ENCODE measurements at places on chromosomes 3 and 15.

DNA sequence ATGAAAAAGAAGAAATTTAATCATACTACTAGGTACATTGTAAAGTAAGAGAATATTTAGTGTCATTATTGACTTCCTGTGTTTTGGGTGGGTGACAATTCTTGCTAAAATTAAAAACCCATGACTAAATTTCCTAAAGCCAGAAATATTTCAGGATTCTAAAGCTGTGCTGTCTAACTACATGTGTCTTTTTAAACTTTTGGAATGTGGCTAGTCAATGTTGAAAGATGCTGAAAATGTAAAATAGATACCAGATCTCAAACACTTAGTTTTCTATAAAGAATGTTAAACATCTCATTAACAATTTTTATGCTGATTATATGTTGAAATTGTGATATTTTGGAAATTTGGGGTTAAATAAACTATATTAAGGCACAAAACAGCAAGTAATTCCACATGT, 308.9 kb upstream of the TMCO5A start:
- no peak for DNase-seq

GRCh38 chr3:170606675-170607074, 20.8 kb upstream of the SLC7A14 start:
- no peak for DNase-seq

GRCh38 chr3:15099364-15100098, 583 bp upstream of the RBSN start:
- no peak for DNase-seq

- DNase-seq, result no peak
Measured at GRCh38 chr3:11580645-11581044, 63.1 kb downstream of the VGLL4 start.

GRCh38 chr15:87672309-87673288, 583.9 kb downstream of the NTRK3 start:
- no peak for DNase-seq

- peak; percentile 43 for DNase-seq
Measured at GRCh38 chr15:64067564-64068030, 21.3 kb upstream of the DAPK2 start.

DNA sequence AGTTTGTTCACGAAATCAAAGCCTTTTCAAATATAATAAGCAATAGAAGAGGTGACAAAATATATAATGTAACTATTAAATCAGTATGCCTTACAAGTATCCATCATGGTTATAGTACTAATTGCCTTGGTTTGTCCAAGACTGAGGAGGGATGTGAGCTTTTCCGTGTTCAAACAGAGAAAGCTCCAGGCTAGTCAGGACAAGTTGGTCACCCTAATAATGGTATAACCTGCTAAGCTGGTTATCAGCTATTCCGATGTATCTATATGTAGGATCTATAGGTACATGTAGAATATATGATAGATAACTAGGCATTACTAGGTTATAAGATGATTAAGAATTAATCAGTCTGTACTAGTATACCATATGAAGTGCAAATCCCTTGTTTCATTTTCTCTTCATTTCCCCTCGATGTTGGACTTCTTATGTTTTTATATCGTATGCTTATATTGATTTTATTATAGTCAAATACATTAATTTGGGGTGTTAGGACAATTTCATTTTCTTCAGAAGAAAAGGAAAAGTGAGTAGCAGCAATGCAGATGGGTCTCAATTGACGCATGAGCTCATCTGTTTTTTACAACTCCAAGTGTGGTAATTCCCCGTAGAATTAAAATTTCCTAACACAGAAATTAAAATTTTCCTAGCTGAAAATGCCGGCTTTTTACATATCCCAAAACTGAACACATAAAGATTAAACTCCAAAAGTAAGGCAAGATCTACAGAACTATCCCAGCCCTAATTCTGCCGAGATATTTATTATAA, 419.1 kb downstream of the TIGIT start:
- no peak for DNase-seq

GRCh38 chr15:83844742-83845141, 190.8 kb downstream of the ADAMTSL3 start:
- DNase-seq, result no peak

- no peak for DNase-seq
Measured at GRCh38 chr15:84671211-84671610, 13.2 kb upstream of the NMB start.

DNA sequence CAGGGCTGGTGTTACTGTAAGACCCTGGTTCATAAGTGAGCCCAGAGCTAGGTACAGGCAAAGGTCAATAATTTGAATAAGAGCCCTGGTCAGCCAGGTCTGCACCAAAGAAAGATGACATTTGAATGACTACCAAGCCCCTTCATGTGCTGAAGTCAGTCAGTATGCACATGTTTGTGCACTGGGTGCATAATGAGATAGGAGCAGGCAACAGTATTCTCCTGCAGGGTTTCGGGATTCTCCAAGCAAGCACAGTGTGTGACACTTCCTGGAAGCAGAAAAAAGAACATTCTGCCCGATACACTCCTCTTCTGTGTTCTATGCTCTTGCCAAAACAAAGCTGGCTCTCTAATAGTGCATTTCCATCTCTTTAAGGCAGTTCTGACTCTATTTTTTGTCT, 5.5 kb upstream of the IMPDH2 start:
- DNase-seq, result no peak

GRCh38 chr3:122012821-122013220, 9.2 kb downstream of the ILDR1 start:
- no peak for DNase-seq

DNA sequence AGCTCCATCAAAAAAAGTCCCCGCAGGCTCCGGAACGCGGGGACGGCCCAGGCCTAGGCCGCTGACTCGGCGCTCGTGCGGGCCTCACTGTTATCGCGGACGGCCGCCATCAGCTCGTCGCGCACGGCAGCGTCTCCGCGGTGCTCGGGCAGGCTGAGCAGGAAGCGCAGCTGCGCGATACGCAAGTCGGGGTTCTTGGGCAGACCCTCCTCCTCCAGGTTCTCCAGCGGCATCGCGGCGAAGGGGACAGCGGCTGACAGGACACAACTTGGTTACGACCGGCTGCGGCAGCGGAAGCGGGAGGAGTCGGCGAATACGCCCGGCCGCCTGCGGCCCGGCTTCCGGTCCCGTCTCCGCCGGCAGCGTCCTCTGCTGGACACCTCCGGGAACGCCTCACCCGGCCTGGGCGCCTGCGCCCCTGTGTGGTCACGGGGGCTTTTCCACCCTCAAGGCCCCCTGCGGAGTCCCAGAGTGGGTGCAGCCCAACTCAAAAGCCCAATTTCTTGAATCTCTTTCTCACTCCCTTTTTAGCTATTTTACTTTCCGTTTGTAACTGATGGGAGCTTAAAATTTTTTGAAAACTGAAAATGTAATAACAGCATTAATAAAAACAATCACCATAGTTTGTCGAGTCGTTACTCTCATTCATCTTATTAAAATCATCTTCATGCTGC, at the start of gene PSMD6:
Gene PSMD6, minus strand, starts transcription at position 308 of the 674 bp plus-strand sequence. Its CDS starts 75 bp downstream, at position 233.
- DNase-seq, result peak; percentile 84

DNA sequence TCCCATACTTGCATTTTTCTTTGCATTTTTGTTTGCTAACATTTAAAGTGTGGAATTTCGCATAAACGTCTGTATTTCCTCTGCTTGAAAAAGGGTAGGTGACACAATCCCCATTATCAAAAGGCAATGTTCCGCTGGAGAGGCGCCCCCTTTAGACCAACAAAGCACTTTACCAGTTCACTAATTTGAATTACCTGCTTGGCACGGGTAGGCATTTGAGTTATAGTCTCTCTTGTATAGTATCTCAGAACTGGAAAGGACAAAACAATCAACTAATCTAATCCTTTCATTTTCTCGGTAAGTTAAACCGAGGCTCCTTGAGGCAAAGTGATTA, 775 bp upstream of the CCDC39 start:
- DNase-seq, result no peak

- DNase-seq, result no peak
Measured at GRCh38 chr15:65371976-65372786, 5.6 kb downstream of the IGDCC3 start.

DNA sequence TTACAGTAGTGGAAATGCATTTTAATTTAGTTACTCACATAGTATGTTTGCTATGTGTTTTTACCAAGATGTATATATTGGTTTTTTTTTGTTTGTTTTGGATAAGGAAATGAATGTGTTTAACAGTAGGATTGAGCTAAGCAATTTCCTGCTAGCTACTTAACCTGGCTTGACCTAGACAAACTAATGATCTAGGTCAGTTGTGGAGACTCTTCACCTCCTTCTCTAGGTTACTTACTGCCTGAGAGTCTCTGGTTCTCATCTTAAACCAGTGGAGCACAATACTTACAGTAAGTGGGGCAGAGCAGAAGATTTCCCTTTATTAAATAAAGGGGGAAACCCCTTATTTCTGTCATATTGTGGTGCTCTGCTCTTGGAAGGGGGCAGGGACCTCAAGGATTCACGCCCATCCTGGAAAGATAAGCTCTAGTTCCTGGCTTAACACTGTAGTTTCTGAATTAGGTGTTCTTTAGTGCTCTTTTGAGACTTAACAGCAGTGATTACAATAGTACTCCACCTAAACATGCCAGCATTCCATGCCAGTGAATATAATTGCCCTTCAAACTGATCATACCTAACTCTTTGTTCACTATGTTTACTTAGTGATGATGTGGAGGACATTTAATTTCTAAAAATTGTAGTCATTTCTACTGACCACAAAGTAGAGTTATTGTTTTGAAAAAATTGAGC, 79.9 kb downstream of the UBP1 start:
- DNase-seq, result no peak

DNA sequence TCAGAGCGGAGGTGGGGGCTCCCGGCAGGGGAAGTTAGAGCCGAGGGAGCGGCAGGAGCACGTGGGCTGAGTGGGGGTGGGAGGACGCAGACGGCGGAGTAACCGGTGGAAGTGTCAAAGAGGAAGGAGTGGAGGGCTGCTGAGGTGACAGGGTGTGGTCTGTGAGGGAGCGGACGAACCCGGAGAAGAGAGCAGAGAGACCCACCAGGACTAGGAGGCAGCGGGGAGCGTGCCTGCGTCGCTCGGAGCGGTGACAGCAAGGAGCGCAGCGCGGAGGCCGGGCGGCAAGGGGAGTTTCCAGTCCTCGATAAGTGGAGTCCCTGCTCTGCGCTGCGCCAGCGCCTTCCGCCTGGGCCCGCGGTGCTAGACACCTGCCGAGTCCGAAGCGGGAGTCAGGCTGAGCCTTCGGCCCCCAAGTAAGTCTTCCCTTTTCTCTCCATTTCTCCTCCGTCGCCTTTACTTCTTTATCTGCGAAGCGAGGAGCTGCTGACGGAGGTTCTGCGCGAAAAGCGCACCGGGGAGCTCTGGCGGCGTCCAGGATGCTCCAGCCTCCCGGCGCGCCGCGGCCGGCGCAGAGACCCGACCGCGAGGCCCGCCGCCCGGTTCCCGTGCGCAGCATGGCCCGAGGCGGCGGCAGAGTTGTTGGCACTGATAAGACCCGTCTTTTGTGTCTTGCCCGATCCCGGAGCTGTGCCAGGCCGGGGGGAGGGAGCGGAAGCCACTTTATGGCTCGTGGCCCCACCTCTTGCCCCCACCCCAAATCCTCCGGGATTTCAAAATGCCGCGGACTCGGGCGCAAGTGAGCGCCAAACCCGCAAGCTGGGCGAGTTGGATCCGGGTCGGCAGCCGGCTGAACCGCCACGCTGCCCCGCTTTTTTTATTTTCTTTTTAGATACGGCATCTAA, 533.0 kb upstream of the SEMA6D start:
- no peak for DNase-seq

DNA sequence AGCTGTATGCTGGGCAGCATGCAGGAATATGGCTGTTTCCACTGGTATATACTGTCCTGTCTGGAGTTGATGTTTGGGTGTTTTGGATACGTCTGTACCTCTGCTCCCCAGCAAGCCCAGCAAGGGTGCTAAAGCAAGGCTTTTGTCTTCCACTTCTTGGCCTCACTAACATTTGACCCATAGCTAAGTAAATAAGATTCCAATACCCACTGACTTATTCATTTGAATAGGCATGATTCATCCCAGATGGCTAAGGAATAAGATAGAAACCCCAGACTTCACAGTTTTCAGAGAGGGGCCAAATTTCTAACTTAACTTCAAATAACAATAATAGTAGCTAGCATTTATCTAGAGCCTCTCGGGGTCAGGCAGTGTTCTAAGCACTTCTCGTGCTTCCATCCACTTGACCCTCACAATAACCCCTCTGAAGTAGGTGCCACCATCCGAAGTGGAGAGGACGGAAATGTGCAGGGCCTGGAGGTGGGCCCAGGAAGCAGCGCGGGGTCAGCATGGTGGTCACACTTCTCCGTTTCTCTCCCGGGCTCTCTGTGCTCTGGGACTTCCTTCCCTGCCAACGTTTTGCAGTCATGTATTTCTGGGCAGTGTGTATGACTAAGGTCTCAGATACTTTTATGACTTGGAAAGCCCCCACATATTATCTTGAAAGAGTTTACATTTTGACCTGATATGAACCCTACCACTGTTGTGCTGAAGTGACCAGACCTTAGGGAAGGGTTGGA, 39.3 kb downstream of the LRRK1 start:
- no peak for DNase-seq

DNA sequence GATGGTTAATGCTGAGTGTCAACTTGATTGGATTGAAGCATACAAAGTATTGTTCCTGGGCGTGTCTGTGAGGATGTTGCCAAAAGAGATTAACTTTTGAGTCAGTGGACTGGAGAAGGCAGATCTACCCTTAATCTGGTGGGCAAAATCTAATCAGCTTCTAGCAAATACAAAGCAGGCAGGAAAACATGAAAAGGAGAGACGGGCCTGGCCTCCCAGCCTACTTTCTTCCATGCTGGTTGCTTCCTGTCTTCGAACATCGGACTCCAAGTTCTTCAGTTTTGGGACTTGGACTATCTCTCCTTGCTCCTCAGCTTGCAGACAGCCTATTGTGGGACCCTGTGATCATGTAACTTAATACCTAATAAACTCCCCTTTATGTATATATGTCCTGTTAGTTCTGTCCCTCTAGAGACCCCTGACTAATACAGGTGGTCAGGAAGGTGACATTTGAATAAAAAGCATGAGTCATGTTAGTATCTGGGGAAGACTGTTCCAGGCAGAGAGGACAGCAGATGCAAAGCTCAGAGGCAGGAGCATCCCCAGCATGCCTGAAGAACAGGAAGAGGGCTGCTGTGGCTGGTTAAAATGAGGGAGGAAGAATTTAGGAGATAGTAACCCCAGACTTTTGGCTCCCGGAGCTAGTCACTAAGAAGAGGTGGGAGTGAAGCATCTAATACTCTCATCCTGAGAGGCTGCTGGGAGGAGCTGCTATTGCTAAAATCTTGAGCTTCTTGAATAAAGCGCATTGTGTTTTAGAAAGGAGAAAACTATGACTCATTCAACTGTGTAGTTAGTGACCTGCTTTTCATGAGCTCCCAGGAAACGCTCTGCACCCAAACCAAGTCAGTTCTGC, 207.4 kb upstream of the HES1 start:
- DNase-seq, result no peak

- DNase-seq, result no peak
Measured at GRCh38 chr3:170483485-170484262, 65.0 kb downstream of the CLDN11 start.

All from stimulated activated CD4-positive, alpha-beta T cell treated with anti-CD3 and anti-CD28 coated beads, Interleukin-15, amount 100 ng/mL, for 1 hour (primary cell).